ENCODE measurements at places on chromosomes 2 and 18.
A peak's percentile ranks its signal among the peaks of the same experiment; 100 is the strongest.

GRCh38 chr18:45291621-45292615 lies 323.4 kb upstream of the SLC14A2 start:
- DNase-seq = peak; percentile 25

DNA sequence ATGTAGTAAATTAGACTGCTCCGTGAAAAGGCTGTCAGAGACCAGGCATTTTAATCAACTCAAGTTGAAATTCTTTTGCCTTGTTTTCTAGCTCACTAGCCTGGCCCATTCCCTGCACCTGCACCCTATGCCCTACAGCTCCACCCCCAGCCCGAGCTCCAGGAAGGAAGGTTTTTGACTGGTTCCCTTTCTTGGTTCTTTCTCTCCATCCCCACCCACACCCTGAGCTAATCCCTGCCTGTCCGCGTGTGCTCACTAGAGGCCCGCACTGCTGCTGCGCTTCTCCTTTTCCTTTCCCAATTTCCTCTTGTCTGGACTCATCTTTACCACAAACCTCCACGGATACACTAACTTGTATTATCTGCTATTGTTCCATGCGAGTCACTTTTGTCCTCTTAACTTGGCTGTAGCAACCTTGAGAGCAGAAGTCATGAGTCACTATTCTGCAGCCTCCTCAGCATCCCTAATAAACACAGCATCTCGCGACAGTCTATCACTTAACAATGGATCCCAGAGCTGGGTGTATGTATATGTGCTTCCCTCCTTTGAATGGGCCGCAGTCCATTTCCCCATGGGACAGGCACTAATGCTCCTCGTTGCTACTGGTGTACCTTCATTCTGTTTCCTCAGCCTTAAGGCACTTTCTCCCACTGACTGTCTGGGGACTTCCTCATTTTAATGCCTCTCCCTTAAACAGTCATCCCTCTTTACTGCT lies 36.5 kb downstream of the COLEC12 start:
- DNase-seq = no peak

GRCh38 chr2:240255165-240255491 lies 114.7 kb upstream of the OTOS start:
- no peak for DNase-seq

GRCh38 chr2:120418174-120418787 lies 72.3 kb downstream of the INHBB start:
- no peak for DNase-seq

- DNase-seq = no peak
Measured at GRCh38 chr2:3242747-3243369, 134.8 kb downstream of the EIPR1 start.

- peak; percentile 14 for DNase-seq
Measured at GRCh38 chr18:12944709-12945108, 3.1 kb upstream of the SEH1L start.

GRCh38 chr2:207040696-207041095 lies 101.4 kb downstream of the CPO start:
- DNase-seq = no peak

DNA sequence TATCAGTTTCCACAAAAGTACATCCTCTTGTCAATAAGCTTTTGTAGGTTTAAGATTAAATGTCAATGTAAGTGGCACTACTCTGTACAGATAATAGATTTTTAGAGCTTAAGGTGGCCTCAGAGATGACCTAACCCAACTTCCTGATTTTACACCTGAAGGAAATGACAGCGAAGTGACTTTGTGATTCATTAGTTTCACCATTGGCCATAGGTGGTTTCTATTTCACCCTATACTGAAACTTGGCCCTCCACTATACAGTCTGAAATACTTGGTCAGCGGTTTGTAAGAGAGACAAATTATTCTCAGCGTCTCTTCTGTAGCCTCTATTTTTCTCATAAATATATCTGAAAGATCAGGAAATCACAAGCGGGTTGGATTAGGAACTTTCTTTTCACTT lies 330.4 kb upstream of the FAM98A start:
- no peak for DNase-seq

DNA sequence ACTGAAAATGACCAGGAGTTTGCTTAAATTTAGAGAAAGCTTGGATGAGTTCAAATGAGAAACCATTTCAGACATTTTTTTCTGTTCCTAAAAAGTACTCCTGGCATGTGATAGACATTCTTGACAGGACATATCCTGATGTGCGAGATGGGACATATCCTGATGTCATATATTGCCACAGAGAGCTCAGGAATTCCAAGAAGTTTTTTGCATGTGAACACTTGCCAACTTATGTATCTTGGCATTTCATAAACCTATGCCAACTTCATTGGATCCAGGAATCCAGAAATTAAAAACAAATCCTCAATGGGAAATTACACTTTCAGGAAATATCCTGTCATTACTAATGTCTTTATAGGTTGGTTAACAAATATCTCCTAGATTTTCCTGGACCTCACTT lies 2.9 kb upstream of the SERPINB3 start:
- no peak for DNase-seq

All from adipocyte (in vitro differentiated cells).